ENCODE measurements at places on chromosomes 6 and 20.

DNA sequence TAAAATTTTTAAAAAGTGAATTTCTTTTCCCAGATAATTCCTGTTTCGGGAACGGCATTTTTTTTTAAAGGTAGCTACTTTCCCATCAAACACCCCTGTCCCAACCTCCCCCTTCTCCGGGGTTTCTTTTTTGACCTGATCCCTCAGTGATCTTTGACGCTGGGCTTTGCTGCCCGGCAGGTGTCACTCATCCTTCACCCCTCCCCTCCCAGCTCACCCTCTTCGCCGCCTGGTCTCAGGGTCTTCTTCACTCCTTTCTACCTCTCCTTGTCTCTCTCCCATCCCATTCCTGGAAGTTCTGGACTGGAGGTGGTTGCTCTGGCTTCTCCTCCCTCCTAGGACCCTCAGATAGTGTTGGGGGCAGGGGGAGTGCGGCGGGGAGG is 329 bp upstream of the GPR6 start:
- no peak for DNase-seq

DNA sequence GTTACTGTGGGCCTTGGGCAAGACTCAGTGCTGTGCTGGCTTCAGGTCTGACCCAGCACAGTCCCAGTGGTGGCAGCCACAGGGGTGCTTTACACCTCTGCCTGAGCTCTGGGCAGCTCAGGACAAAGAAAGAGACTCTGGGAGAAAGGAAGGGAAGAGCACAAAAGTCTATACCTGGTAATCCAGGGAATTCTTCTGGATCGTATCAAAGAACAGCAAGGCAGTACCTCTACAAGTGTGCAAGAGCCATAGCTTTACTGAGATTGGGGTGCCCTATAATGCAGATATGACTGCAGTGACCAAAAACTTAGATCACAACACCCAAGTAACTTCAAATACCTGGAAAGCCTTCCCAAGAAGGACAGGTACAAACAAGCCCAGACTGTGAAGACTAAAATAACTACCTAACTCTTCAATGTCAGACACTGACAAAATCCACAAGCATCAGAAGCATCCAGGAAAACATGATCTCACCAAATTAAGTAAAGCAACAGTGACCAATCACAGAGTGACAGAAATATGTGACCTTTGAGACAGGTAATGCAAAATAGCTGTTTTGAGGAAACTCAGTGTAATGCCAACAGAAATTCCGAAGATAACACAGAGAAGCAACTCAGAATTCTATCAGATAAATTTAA is 47.9 kb upstream of the LIN28B start:
- DNase-seq, result no peak

GRCh38 chr6:75794954-75795739 is 46.1 kb downstream of the MYO6 start:
- DNase-seq, result no peak

GRCh38 chr20:59752101-59752586 is 147.8 kb downstream of the PHACTR3 start:
- DNase-seq, result no peak

DNA sequence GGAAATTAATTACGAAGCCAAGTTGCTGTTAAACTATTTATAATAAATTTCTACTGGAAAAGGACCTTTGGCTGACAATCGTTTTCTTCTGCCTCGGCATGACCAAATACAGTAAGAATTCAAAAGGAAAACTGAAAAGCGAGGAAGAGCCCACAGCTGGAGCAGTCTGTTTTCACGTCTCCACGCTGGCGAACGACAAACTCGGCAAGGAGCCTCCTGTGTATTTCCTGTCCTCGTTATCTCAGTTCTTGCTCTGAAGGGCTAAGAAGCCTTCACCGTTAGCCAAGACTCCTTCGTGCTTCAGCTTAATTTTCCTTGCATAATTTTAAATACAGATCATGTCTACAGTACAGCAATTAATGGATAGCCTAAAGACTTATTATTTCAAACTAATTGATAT is 214.3 kb upstream of the PLCB4 start:
- DNase-seq, result no peak

- DNase-seq, result no peak
These were observed 35.0 kb upstream of the ZFAND3 start for GRCh38 chr6:37784585-37784967.

GRCh38 chr6:123091091-123091895 is 95.3 kb downstream of the CLVS2 start:
- peak; percentile 15 for DNase-seq

DNA sequence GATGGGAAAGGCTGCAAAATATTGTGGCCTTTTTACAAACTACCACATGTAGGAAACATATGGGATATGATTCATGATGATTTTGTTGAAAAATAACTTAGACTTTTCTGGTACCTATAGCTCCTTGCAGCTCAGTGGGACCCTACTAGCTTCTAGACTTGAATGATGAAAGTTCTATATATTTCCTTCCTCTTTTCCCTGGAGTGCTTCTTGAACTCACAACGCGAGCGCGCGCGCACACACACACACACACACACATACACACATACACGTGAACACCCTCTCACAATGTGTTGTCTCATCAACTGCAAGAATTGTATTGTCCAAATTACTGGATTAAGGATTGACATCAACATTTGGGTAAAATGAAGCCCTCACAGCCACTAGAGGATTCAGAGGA is 61.9 kb downstream of the TOX2 start:
- DNase-seq, result no peak

GRCh38 chr6:1952740-1953360 is 292.6 kb downstream of the GMDS start:
- no peak for DNase-seq

DNA sequence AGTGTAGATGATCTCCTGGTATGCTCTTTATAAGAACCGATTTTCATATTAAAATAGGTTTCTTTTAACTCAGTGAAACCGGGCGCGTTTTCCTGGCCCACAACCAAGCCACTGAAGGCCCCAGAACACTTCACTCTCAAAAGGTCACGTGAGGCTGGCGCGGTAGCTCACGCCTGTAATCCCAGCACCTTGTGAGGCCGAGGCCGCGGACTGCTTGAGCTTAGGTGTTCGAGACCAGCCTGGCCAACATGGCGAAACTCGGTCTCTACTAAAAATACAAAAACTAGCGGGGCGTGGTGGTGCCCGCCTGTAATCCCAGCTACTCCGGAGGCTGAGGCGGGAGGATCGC is 402 bp upstream of the TAF8 start:
- DNase-seq, result no peak

GRCh38 chr20:3563548-3564177 is 92.8 kb downstream of the ATRN start:
- DNase-seq, result peak; percentile 53

- DNase-seq, result no peak
These were observed 28.5 kb upstream of the TMEM244 start for GRCh38 chr6:129889580-129889979.

GRCh38 chr6:9523462-9523861 is 891.4 kb downstream of the TFAP2A start:
- DNase-seq, result peak; percentile 59

DNA sequence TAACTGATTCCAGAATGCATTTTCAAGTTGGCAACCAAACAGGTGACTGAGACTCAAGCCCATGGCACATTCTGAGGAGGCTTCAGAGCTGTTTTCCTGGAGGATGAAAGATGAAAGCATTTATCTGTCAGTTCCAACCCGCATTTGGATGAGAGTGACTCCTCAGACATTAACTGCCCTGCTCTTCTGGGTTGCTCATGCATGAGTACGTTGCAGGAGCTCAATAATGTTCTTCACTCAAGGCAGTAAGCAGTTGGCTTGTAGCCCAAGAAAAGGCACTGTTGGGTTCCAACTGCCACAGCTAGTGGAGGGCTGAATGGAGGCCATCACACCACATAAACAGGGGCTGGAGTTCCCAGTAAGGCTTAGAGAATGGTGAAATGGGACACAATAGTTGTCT is 155.3 kb downstream of the FUT9 start:
- DNase-seq, result no peak

DNA sequence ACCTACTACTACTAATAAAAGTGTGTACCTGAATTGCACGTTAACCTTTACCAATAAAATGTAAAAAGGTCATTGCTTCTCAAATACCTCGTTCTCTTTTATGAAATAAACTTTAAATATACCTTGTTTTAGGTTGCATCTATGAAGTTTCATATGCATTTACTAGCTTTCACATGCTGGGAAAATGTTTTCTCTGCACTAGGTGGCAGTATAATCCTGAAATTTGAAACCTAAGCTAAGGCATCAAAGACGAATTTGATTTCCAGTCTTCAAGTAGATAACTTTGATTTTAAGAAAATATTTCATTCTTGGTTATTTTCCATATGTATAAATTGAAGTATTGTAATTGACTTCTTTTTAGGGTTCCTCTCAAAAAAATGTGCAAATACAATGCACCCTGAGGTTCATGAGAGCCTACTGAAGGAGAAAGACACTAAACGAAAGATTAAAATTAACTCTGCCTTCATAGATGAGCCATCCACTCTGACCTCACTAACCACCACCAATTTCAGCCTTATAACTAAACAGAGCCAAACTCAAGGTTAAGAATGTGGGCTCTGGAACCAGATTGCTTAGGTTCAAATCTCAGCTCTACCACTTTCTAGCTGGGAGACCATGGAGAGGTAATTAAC is 7.3 kb upstream of the COL9A1 start:
- DNase-seq, result no peak

DNA sequence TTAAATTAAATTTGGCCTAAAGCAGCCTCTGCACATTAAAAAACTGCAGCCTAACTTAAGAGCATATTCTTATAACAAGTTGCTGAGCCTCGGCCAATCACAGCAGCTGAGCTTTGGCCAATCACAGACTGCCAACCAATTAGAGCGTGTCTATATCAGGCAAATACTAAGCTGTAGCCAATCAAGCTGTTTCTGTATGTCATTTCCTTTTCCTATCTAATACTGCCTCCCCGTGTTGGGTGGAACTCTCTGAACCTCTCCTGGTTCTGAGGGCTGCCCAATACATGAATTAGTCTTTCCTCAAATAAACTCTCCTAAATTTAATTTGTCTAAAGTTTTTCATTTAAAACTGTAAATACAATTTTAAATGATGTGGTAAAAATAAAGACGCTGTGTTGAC is 3.9 kb upstream of the TMEM244 start:
- DNase-seq, result no peak

GRCh38 chr6:142927904-142928303 is 17.1 kb downstream of the HIVEP2 start:
- no peak for DNase-seq

DNA sequence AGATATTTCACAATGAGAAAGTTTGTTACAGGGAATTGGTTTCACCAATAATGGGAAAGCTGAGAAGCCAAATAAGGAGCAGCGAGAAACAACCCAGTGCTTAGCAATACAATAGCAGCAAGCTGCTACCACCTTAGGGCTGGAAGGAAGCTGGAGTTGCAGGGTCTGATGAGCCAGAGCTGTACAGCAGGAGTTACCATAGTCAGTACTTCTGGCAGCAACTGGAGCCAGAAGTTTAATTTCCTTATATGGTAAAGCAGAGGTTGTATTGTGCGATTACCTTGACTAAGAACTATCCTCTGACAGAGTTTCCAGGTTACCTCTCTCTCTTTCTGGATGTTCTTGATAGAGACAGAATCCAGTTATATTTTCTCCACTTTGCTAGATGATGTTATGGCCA is 137.1 kb upstream of the OLIG3 start:
- DNase-seq, result no peak

DNA sequence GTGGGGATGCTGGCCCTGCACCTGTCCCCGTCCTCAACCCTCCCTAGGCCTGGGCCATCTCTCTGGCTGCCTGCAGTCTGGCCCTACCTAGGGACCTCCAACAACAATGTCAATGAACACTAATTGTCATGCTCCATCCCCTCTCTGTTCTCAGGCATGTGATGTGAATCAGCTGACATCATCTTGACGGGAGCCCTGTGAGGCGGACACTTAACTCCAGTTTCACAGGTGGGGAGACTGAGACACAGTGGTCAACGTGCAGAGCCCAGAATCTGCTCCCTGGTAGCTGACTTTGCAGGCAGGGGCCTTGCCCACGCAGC is 762 bp upstream of the TCEA2 start:
- no peak for DNase-seq

GRCh38 chr20:35796571-35796970 is 24.8 kb downstream of the PHF20 start:
- DNase-seq, result no peak
